SJCRH30 (cell line): ENCODE measurements at places on chromosomes 7 and 10.

GRCh38 chr7:25578991-25579777 is 350.9 kb upstream of the NPVF start:
- no peak for DNase-seq

DNA sequence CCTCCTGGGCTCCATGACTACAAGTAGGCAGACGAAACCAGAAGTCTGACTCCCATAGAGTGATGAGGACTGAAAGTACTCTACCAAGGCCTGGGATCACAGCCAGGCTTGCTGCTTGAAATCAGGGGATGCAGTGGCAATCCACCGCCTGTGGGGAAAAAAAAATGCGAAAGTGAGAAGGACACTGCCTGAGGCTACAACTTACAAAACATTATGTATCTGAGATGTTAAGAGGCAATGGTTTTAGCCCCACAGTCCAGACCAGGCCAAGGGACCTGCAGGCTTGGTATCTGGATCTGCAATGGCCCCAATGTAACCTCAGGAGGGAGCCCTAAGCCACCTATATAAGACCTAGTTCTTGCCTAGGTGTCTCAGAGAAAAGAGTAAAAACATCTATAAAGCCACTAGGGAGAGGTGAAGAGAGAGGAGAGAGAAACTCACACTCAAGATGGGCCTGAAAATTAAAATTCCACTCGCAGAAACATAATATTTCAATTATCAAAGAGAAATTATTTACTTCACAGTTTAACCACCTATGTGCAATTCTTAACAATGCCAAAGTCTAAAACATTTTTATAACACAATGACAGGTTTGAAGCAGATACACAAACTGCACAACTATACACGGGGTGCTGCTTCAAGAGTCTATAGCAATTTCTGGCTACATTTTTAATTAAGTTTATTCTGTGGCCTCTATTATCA is 13.9 kb downstream of the DNAJC1 start:
- peak; percentile 59 for DNase-seq

- DNase-seq = peak; percentile 17
These were observed 491.4 kb downstream of the PLXNA4 start for GRCh38 chr7:132084776-132085388.

DNA sequence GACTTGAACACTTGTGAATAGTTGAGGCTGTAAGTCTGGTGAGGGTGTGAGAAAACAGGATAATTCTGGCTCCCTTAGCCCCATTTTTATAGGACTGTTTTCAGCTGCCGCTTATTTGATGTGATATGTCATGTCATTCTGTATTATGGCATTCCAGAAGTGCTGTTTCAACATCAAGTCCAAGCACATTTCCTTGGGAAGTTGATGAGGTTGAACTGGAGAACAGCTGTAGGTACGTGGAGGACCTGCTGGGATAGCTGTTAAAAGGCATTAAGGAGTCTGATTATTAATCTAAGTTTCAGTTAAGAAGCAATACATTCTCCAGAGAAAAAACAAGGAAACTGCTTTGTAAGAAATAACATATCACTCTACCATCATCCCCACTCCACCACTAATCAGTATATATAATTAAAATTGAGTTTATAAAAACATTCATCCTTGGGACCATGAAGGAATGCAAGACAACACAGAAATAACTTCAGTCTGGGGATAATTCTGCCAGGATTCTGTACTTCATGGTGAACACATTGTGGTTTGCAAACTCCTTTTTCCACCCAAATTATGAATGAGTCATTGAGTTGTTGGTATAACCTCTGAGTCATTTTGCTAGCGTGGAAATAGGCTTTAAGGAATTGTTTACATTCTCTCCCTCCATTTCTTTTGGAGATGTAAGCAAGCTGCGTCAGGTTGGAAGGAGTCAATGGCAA is 39.9 kb upstream of the TMEM229A start:
- DNase-seq = peak; percentile 65

GRCh38 chr7:38413784-38414183 is 140.3 kb upstream of the TARP start:
- no peak for DNase-seq
